ENCODE measurements at places on chromosomes 5 and 9.

GRCh38 chr9:101569741-101570501 is 24.8 kb downstream of the PPP3R2 start:
- DNase-seq = no peak

DNA sequence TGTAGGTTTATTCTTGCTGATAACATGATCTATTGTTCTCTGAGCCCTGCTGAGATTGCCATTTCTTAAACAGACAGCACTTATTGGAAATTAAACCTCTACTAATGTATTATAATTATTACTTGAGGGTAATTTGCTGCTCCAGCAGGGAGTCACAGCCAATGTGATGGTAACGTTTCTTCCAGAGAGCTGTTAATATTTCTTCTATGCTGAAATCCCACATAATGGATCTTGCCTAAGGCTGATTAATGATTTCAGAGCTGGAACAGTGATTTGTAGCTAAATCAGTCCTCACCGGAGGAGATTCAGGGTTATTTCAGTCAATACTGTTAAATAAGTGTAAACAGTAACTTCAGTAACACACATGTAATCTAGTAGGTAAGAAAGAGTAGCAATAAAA is 170.1 kb downstream of the CDH12 start:
- no peak for DNase-seq

DNA sequence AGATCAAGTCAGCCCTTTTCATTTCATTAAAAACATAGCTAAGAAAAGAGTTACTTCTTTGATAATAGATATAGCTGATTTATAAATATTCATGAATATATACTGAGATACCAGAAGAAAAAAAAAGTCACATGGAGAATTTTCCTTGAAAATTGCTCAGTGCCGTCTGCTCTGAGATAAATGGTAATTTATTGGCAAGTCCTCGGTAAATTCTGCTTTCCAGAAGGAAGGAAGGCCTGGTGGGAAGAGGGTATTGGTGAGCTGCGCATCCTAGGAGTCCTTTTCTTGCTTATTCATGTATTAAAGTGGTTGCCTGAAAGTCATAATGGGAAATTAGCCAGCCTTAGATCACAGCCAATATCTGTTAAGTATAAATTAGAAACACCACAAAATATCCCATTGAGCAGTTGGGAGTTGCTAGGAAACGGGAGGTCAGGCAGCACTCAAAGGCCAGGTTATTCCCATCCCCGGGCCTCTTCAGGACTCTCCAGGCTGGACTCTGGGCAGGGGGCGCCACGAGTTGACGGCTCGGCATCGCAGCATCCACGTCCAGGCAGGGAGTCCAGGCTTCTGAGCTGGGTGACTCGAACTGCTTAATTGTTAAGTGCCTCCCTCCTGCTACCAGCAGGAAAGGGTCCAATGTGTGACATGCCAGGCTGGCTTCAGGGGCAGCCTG is 116.7 kb upstream of the RETREG1 start:
- no peak for DNase-seq

- DNase-seq = no peak
Measured at GRCh38 chr5:589173-589572, 23.0 kb upstream of the CEP72 start.

DNA sequence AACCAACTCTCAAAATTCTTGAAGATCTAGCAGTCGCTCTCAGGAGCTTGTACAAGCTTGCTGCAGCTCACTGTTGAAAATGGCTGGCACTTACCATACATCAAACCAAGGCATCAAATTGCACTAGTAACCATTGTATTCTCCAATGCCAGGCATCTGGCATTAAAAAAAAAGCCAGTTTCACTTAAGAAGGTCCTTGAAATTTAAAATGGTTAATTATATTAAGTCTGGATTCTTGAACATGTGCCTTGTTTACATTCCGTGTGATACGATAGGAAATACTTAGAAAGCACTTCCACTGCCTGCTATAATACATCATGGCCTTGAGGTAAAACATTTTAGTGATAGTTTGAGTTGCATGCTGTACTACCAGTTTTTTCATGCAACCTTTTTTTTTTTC is 300.7 kb downstream of the KDM4C start:
- DNase-seq = no peak

DNA sequence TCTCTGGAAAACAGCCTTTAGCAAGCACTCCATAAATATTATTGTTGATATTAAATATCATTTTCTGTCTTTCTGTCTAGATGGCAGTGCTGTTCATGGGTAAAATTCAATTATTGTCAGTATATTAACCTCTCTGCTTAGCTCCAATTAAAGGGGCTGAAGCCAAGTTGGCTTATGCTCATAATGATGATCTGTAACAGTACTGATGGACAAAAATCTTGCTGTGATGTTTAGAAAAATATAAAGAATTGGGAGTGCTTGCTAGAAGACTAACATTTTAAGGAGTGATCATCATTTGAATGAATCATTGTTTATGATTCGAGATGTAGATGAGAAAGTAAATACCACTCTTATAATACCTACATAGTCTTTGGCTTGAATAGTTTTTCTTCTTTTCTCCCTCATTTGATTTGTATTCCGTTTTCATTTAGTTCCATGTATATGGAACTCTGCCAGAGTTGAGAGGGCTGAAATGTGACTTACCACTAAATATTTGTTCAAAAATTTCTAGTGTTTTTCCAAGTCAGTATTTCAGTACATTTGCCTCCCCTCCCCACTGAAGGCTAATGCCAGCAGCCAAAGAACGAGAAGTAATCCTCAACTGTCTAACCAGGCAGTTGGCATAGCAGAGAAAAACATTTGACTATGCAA is 538.3 kb downstream of the CSNK1G3 start:
- no peak for DNase-seq

Data from inflammatory macrophage treated with lipopolysaccharide for 4 hours (primary cell).